ENCODE measurements at places on chromosomes 16 and 17. TPM values are rescaled to one million over a fixed set of nuclear protein-coding genes. Genes with fewer than 3 reads are reported as not detected.

MARCHF10 gene
- total RNA-seq = not detected

CLEC18B gene
- total RNA-seq = 2.1 TPM

SLC2A4 gene
- 34.4 TPM for total RNA-seq

BAIAP3 gene
- 1.0 TPM for total RNA-seq

C16orf96 gene
- 0.52 TPM for total RNA-seq

ENGASE gene
- total RNA-seq = 12.5 TPM

PKMYT1 gene
- total RNA-seq = 2.1 TPM

STH gene
- not detected for total RNA-seq
